Glutamatergic neuron (in vitro differentiated cells): ENCODE measurements at places on chromosomes 5 and 9.

GRCh38 chr9:124658165-124659017 lies 112.7 kb downstream of the NR6A1 start:
- peak; percentile 68 for DNase-seq

DNA sequence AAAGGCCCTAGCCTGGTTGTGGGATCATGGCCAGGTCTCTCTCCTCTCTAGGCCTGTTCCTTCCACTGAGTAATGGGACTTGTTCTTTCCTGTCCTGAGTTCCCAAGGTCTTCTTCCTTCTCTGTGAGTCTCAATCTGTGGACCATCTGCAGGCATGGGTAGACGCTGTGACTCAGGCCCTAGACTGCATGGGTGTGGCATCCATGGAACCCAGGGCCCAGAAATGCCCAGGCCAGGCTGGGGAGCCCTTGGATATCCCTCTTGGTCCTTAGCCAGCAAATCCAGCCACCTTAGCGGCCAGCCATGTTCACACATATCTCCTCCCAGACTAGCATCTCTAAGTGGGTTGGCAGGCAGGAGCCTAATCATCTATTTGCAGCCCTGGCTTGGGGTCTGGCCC lies 2.3 kb upstream of the ACSL6 start:
- DNase-seq: peak; percentile 7

- DNase-seq: no peak
Observed at GRCh38 chr9:13436591-13436990, 157.1 kb upstream of the MPDZ start.

DNA sequence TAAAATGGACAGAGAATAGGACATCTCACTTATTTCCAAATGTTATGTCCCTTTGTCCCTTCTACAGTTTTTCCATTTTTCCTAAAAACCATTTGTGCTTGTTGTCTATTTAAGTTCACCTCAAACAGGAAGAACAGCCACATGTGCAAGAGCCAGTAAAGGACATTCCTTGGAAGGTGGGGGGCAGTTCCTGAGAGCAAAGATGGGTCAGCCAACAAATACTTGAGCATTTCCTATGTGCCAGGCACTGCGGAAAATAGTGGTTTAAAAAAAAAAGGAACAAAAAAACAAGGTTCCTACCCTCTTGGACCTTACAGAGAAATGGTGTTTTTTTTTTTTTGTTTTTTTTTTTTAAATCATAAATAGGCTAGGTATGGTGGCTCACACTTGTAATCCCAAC lies 26.8 kb downstream of the ANP32B start:
- DNase-seq: no peak

DNA sequence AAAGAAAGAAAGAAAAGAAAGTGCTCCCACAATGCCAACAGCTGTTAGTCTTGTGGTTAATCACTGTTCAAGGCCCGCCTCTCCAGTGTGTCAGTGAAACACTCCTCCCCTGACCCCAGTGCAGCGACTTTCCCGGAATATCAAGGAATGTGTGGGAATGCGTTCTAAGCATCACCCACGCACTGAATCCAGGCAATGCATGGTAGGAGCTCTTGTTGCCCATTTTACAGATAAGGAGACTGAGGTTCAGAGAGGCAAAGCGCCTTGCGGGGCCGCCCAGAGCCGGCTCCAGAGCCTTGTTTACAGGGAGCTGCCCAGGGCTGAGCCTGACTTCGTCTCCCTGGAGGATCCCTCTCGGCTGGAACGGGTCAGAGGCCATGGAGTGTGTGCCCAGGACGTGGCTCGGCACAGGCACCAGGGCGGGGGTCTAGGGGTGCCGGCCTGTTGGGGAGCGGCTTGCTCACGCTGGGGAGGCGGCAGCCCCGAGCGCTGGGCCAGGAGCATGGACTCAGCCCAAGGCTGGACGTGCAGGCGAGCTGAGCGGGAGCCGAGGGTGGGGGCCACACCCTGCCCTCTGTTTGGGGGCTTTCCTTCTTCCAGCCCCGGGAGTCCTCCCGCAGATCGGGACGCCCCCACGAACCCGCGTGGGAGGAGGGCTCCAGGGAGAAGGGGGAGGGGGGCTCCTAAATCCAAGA lies 823 bp downstream of the ST6GALNAC6 start:
- DNase-seq: no peak
